ENCODE measurements at places on chromosomes 1 and 21.

GRCh38 chr21:45363921-45364467 lies 41.0 kb upstream of the COL18A1 start:
- peak; percentile 100 for DNase-seq

- no peak for DNase-seq
Observed at GRCh38 chr1:116493484-116494352, 77.1 kb downstream of the CD58 start.

DNA sequence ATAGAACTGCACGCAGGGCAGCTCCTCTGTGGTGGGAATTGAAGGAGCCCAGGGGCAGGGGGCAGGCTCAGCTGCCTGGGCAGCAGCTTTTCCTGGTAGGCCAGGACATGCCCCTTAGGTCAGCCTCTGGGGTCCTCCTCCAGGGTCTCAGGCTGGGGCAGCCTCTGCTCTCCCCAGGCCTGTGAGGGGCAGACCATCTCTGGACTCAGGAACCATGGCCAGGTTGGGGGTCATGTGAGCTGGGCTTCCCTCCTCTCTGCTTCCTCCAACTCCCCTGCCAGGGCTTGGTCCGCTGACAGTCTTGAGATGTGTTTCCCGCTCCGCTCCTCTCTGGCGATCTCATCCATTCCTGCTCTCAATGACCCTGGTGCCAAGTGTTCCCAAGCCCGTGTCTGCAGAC lies 5.7 kb downstream of the C1orf210 start:
- DNase-seq: no peak

DNA sequence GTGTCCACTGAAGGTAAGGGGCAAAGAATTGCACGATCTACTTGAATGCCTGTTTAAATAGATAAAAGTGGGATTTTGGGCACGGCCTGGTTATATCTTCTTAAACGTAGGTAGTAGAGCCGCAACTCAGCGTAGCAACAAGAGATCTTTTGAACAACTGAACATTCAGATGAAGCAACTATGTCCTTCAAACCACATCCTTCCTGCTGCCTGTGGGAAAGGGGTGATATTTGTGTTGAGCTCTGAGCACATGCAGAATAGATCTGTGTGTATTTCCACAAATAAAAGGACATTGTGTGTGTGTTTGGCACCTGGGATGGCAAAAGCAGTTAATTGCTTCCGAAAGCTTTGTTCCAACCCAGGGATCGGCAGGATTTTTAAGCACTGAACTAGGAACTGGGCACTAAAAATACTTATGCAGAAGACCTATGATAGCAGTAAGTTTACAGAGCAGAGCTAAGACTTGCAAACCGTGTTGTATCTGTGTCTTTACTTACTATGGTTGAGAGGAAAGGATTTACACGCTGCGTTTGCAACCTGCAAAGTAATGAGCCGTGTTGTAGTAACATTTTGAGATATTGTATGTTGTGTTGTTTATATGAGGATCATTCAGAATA lies 333.4 kb downstream of the CHRM3 start:
- DNase-seq: no peak

DNA sequence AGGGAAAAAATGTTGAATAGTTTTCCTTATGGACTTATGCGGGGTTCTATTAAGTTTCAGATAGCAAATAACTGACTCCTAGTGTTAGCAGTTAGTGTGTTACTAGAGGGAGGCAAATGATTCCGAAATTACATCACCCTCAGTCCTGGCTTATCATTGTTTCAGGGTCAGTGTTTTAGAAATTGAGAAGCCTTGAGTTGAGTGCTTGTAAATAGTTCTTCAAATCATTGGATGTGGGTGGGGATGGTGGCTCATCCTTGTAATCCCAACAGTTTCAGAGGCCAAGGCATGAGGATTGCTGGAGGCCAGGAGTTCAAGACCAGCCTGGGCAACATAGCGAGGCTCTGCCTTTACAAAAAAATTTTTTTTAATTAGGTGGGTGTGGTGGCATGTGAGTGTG lies 21.3 kb downstream of the SOAT1 start:
- no peak for DNase-seq

GRCh38 chr1:196477262-196477661 lies 131.0 kb downstream of the KCNT2 start:
- DNase-seq: no peak

DNA sequence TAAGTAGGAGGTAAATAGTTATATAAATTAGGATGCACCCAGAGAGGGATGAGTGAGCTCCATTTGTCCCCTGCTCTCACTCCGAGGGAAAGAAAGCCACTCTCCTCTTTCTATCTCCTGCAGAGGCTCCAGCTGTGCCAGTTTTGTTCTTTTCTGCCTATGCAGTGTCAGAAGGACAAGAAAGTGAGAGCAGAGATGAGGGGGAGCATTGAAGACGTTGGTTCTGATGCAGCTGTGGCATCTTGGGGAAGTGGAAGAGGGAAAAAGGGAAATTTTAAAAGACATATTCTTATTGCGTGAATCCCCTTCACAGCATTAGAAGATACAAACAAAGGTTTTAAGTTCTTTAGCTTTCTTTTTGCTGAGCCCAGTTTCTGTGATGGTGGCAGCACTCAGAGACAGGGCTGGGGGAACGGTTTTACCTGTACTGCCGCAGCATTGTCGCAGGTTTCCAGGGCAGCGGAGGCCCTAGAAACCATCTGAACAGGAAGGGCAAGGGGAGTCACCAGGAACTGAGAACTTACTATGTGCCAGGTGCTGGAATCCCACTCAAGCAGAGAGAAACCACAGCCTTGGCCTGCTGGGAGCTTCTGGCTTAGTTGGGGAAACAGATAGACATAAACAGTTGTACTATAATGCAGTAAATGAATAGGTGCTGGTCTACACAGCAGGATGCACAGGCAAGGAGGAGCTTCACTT lies 44.9 kb upstream of the USP24 start:
- DNase-seq: no peak

- peak; percentile 91 for DNase-seq
Observed at GRCh38 chr21:33976082-33977016, 60.7 kb upstream of the ATP5PO start.

DNA sequence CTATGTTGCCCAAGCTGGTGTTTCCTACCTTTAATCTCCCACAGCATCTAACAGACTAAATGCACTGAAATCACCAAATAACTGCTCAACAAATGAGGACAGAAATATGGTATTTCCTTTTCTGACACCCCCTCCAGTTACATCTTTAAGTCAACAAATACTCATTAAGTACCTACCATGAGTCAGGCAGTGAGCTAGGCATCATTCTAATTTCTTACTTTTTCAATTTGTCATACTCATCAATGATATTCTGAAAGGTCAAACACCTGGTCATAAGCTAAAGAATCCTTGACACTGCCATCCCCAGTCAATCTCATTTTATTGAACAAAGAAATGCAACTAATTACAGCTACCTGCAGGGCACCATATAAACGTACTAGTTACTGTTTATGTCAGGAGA lies 36.6 kb downstream of the LUZP1 start:
- DNase-seq: no peak

GRCh38 chr1:245493029-245493428 lies 338.2 kb downstream of the KIF26B start:
- DNase-seq: no peak

DNA sequence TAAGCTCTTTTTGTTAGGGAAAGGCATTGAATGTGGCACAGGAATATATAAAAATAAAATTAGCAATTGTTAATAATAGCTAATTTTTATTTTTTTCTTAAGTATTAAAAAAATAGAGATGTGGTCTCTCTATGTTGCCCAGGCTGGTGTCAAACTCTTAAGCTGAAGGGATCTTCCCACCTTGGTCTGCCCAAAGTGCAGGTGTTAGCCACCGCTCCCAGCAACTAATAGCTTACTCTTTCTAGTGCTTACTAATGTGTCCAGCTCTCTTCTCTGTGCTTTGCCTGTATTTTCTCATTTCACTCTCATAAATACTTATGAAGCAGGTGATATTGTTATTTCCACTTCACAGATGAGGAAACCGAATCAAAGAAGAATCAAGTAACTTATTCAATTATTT lies 13.4 kb upstream of the IL24 start:
- no peak for DNase-seq

- no peak for DNase-seq
Observed at GRCh38 chr1:17053086-17053684, 647 bp downstream of the SDHB start.
